DMS153 (cell line): ENCODE measurements at places on chromosomes 1 and 21.

- no peak for DNase-seq
These were observed 160.9 kb upstream of the FMN2 start for GRCh38 chr1:239930686-239931262.

DNA sequence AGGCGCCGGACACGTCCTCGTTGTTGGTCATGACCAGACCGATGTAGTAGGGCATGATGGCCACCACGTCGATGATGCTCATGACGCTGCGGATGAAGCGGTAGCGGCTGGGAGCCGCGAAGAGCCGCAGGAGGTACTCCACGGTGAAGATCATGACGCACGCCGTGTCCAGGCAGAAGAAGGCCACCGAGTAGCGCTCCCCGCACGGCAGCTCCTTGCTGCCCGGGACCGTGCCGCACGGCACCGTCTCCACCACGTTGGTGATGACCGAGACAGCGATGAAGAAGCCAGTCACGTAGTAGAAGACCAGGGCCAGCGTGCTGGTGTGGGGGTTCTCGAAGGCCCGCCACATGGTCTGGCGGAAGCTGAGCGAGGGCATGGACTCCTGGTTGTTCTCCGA lies 7.6 kb downstream of the KCND3 start:
- no peak for DNase-seq

- no peak for DNase-seq
These were observed 31.9 kb downstream of the UBE4B start for GRCh38 chr1:10064416-10065343.

GRCh38 chr1:25818569-25818968 lies 1.2 kb upstream of the MTFR1L start:
- DNase-seq = no peak

DNA sequence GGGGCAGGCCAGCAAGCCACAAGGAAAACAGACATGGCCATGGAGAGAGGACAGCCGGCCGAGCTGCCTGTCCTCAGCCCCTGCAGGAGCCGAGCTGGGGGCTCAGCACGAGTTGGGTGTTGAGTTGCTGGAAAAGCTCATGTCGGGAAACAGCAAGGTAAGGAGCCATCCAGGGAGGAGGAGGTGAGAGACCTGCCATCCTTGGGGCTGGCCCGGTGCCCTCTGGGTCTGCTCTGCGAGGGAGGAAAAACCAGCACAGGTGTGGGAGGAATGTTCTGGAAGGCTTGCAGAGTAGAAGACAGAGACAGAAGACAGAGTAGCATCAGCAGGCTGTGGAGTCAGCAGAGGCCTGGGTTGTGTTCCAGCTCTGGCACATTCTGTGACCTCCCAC lies 548.8 kb downstream of the PTPRU start:
- no peak for DNase-seq

DNA sequence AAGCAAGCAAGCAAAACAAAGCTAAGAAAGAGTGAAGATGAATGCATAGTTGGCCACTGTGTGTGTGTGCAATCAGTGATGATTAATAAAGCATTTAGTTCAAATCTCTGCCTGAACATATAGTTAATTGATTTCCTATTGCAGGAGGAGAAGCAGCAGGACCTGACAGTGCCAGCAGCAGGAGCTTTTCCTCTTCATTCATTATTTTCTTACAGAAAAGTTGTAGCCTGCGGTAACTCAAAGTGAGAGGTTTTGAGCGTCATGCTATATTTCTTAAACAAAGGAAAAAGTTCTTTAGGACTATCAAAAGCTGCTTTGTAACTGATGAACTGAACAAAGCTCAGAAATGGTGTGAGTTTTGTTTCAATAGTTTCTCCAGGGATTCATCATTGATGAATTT lies 379.9 kb downstream of the PTBP2 start:
- no peak for DNase-seq

- DNase-seq = no peak
These were observed 23.5 kb downstream of the UBE2G2 start for GRCh38 chr21:44778094-44778493.

DNA sequence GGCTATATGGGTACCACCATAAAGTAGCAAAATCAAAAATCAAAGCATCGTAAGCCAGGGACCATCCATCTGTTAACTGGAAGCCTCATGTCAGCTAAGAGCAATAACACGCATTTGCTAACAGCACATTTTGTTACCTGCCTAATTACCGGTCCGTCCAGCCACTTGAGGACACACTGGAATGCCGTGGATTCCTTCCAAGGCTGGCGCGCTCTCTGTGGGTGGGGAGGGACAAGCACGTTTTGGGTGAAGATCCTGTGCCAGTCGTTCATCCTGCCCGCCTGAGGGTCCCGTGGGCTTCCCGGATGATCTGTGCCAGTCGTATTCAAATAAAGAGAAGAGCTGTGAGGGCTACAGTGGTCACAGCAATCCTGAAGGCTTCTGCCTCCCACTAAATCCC lies 6.2 kb downstream of the NPHP4 start:
- DNase-seq = no peak

DNA sequence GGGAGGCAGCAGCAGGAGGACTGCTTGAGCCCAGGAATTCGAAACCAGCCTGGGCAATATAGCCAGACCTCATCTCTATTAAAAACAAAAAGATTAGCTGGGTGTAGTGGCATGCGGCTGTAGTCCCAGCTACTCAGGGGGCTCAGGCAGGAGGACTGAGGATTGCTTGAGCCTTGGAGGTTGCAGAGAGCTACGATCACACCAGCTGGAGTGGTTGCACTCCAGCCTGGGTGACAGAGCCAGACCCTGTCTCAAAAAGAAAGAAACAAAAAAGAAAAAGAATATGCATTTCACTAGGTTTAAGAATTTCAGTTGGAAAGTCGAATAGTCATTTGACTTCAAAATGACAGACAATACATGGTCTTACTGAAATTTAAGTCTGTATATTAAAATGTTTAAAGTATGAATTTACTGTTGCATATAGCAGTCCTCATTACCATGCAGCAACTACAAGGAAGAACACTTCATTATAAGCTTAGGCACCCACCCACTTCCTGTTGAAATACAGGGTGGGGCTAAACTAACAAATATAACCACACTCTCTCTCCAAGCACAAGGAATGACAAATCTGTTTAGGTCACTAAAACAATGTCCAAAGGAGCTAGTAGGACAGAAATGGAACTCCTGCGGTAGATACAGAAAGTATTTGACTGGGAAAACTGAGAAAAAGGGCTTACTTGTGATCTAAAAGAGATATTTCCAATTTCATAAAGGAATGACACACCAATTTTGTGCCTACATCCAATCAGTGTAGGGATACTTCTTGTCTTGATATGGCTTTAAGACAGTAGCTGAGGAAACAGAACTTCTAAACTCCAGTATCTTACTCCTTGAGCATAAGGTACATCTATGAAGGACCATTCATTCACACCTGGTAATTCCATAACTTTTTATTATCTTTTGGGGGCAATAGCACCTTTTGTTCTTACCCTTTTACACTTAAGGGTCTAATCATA lies 44.1 kb downstream of the GPR3 start:
- peak; percentile 78 for DNase-seq

DNA sequence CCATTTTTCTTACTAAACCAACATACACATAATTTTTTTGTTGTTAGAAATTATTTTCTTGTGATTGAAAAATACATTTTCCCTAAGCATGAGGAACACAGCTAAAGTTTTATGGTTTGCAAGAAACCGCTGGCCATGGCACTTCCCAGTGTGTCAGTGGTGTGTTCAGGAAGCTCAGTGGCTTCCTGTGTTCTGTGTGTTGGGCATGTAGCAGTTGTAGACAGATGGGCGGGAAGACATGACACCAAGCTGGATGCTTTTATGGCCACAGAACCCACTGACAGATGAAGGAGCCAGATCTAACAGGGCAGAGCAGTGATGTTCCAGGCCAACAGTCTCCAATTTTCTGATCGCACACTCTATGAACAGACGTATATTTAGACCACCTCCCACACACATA lies 119.8 kb downstream of the GALNT2 start:
- DNase-seq = peak; percentile 42

DNA sequence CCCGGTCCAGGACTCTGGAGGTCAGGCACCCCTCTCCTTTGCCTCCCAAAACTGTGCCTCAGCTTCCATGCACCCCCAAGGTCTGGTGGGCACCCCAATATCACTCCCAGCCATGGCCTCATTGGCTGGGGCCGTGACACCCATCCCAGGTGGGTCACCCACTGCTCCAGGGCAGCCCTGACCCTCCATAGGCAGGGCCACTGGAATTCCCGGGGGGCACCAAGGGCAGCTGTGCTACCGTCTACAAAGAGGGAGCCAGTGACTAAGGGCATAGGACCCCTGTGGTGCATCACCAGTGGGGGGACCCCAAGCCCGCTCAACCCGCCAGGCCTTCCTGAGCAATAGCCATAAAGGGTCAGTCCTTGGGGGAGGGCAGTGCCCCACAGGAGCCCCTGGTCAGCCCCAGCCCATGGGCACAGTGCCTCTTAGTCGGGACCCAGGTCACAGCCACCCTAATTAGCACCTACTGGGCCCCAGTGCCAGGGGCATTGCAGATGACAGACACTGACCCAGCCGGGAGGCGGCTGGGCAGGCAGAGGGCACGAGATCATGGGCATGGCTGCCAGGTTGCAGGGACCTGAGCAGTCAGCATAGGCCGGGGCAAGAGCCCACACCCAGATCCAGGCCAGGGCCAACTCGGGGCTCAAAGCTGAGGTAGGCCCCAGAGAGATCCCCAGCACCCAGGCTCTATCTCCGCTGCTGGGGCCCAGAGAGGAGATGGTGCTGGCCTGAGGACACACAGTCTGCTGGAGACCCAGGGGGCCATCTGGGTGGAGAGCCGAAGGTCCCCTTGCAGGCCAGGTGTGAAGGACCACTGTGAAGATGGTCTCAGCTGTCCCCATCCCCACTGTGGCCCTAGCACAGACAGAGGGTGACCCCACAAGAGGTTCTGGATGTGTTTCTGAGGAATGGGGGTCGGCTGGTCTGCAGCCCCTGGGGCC lies 19.0 kb upstream of the ARF1 start:
- DNase-seq = no peak

GRCh38 chr1:50970509-50970887 lies 453 bp downstream of the CDKN2C start:
- DNase-seq = no peak

GRCh38 chr21:32599091-32599490 lies 13.1 kb downstream of the CFAP298 start:
- DNase-seq = no peak

DNA sequence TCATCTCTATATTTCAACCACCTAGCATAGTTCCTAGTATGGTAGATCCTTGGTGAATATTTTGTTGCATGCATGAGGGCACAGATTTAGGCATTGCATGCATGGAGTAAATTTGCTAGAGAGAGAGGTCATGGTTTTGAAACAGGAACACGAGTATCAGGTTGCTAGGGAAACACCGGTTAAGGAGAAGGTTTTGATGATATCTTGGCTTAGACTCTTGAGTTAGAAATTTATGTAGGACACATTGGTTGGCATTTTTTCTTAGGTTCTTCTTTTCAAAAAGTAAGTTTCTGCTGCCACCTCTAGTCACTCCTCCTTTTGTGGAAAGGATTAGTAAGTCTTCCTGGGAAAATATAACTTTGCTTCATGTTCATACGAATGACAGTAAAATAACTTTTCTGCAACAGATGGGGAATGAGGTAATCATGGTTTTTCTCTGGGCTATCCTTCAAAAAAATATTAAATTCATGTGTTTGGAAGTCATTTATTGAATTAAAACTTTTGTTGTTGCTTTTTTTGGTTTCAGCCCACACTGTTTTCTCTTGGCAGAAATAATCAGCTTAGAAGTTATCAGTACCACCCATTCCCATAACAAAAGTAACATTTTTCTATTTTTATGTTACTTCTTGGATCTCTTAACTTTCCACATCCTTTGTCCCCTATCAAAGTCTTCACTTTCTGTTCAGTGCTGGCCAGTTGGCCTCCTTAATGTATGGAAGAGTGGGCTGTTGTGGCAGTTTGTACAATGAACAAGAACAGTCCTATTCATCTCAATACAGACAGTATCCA lies 97.3 kb downstream of the PLA2G4A start:
- DNase-seq = no peak

GRCh38 chr1:55720261-55720660 lies 505.1 kb upstream of the USP24 start:
- no peak for DNase-seq

DNA sequence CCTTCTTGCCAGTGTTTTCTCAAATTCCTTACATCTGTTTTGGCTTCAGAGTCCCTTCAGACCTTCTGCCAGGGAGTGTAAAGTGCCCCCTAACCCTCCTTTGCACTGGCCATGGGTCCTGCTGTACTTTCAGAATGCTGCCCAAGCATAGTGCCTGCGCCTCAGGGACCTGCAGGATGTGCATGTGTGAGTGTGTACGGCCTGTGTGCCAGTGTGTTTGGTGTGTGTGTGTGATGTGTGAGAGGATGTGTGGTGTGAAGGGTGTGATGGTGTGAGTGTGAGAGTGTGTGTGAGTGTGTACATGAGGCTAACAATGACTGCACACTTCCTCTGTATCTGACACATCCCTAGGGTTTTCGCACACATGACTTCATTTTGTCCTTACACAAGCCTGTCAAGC lies 265.8 kb upstream of the RAB4A start:
- no peak for DNase-seq

GRCh38 chr1:47883963-47884362 lies 113.2 kb downstream of the TRABD2B start:
- DNase-seq = no peak

GRCh38 chr1:83931658-83932253 lies 67.2 kb downstream of the TTLL7 start:
- peak; percentile 11 for DNase-seq

DNA sequence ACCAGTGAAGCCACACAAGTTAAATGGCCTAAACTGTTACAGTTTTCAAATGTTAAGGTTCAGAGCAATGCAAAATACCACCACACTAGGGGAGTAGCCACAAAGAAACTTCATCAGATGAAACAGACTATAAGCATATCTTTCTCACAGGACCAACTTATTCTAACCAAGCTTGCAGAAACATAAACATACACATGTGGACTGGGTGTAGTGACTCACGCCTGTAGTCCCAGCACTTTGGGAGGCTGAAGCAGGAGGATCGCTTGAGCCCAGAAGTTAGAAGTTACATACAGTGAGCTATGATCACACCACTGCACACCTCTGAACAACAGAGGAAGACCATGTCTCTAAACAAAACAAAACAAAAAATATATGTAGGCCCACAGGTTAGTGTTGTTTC lies 17.3 kb downstream of the WDR47 start:
- no peak for DNase-seq

DNA sequence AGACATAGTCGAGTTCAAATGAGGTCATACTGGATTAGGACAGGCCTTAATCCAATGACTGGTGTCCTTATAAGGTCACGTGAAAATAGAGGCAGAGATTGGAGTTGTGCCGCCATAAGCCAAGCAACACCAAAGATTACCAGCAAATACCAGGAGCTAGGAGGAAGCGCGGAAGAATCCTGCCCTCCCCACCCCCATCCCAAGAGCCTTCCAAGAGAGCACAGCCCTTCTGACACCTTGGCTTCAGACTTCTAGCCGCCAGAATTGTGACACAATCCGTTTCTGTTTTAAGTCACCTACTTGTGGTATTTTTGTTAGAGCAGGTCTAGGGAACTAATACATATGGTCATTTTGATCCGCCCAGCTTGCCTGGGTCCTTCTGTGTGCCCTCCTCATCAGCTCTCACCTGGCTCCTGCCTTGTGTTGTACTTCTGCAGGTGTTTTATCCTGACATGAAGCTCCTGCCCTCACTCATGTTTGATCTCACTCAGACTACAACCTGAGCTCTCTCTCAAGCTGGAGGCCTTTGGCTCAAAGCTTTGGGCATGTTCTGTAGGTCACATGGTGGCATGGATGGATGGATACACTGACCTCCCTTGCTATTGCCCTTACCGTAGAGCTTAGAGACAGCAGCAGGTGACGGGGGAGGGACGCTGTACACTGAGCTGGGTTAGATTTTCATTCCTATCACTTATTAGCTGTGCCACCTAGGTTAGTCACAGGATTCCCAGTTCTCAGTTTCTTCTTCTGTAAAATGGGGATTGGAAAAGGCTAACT lies 10.7 kb upstream of the NUAK2 start:
- DNase-seq = no peak
